KBM-7 (cell line): ENCODE measurements at places on chromosomes 6 and 20.

DNA sequence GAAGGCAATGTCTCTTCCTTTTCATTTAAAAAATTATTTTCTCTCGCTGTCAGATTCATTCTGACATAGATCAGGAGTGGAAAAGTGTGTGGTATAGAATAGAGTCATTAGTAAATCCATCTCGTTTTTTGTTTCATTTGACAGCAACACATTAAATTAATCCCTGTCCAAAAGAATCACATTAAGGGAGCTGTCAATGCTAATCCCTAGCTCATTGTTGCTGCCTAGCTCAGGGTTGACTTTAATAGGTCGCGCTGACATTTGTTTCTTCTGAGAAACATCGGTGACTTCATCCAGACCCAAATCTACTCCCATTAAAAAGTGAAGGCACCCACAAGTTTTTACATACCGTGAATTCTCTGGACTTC lies 25.4 kb upstream of the MAP3K7 start:
- DNase-seq, result no peak

DNA sequence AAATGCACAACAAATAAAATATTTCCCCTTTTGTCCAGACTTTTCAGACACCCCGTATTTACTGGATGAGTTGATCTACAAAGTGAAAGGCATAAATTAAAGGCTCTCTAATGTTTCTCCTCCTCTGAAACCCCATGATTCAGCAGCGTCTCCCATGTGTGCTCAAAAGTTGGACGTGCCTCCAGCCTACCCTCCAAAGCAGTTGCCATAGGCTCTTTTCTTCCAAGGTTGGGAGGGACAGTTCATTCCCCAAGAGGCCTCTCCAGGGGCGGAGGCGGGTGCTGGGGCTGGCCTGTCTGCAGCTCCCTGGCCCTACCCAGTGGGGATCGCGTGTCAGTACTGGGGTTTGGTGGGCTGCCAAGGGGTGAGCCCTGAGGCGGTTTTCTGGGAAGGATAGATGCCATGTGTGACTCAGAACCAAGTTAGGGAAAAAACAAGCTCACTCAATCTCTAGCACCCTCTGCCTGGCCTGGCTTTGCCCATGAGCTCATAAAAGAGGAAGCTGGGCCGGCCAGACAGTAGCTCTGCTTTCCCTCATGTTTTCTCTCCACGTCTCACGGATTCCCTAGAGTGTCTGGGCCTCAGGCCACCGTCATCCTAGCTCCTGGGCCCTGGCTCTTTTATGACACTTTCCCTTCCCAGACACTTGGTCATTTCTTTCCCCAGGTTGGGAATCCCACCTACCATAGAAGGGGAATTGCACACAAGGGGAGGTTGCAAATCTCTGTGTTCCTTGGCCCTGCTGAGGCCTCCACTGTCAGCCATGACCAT lies 8.0 kb upstream of the IER3 start:
- peak; percentile 60 for DNase-seq

- no peak for DNase-seq
Observed at GRCh38 chr6:146857980-146858347, 259.2 kb downstream of the ADGB start.

DNA sequence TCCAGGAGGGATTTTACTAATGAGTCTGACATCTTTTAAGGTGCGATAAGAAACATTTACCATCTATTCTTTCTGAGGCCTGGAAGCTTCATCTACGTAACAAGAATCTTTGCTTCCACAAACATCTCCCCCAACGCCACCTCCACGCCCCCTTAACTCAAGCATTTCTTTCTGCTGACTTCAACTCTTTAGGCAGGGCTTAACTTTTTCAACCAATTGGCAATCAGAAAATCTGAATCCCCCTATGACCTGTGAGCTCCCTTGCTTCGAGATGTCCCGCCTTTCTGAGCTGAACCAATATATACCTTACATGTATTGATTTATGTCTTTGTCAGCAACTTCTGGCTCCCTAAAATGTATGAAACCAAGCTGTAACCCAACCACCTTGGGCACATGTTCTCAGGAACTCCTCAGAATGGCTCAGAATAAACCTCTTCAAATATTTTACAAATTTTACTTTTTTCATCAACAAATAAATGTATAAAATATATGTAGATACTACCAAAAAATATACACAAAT lies 11.5 kb downstream of the OR2H2 start:
- DNase-seq, result no peak

- DNase-seq, result no peak
Observed at GRCh38 chr6:26379292-26379691, 3.6 kb upstream of the BTN2A2 start.

DNA sequence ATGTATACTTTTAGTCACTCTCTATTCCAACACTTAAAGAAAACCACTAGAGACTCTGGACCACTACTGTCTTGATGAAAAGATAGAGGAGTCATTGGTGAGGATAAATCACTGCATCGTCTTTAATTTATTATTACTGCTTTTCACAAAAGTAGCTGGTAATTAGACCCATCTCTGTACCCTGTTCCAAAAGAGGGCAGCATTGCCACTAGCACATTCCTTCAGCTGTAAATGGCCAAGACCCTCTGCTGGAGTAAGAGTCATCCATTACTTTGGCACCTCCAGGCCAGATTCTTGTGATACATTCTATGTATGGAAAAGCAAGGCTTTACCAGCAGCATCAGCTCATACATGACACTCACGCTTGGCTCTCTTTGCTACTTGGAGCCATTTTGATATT lies 49.5 kb upstream of the PREP start:
- DNase-seq, result no peak

GRCh38 chr6:111416529-111416928 lies 66.5 kb downstream of the REV3L start:
- DNase-seq, result no peak

GRCh38 chr6:149267072-149267471 lies 50.4 kb upstream of the TAB2 start:
- no peak for DNase-seq

DNA sequence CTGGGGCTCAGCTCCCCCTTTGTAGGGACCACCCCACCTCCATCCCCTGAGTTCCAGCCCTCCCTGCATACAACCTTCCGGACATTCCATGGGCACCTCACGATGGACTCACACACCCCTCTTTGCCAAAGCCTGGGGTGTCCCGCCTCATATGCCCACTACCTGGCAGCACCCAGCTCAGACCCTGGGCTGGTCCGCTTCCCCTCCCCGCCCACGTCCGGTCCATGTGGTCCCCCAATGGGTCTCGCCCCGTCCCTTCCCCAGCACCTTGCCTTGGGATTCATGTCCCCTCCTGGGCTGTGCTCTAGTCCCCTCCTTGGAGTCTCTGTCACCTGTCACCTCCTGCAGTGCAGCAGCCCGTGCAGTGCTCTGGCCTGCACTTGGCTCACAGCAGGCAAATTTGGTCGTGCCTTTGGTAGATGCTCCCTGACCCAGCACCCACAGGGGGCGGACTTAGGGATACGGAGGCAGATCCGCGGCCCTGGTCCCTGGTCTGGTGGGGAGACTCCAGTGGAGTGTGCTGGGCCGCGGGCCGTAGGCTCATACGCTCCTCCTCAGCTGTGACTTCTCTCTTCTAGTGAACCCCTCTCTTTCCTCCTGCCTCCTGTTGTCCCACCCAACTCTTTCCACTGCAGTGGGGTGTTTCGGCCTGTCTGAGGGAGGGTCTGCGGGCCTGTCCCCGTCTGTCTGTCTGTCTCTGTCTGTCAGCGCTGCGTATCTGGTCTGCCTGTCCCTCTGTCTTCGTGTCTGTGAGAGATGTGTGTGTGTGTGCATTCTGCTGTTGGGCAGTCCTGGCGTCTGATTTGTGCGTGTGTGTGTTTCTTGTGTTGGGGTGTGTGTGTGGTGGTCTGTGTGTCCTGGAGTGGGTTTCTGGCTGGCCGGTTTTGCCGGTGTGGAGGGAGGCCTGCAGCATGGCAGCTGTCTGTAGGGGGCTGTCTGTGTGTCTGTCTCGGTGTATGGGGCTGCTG lies 69.5 kb downstream of the SRC start:
- DNase-seq, result no peak

GRCh38 chr6:135521431-135521830 lies 23.9 kb upstream of the AHI1 start:
- DNase-seq, result no peak

GRCh38 chr6:167233490-167233889 lies 57.6 kb upstream of the UNC93A start:
- no peak for DNase-seq

DNA sequence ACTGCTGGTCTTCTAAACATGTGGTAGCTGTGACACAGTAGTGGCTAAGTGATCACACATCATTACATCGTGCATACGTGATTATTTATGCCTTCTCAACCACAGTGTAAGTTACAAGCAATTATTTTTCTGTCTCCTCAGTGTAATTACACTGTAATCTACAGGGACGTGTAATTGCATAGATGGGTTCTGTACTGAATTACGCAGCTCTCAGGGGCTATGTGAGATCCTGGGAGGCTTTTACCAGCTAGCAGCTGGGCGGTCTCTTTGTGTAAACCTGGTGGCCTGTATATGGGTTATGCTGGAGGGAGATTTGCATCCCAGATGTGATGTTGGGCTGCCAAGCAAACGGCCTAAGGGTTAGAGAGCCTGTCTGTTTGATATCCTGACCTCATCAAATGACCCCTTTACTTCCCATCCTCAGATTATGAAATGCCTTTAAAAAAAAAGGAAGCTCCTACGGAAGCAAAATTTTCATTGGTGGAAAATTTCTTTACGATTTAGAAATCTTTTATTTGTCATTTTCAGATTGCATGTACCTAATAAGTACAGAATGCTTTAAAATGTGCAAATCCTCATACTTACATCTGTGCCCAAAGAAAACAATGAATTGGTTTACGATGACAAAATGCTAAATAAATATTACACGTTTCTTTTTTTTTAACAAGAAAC lies 402.8 kb upstream of the JAG1 start:
- DNase-seq, result no peak

- no peak for DNase-seq
Observed at GRCh38 chr20:55004044-55004443, 528.7 kb downstream of the DOK5 start.

- no peak for DNase-seq
Observed at GRCh38 chr20:39898467-39898852, 790.6 kb downstream of the MAFB start.

DNA sequence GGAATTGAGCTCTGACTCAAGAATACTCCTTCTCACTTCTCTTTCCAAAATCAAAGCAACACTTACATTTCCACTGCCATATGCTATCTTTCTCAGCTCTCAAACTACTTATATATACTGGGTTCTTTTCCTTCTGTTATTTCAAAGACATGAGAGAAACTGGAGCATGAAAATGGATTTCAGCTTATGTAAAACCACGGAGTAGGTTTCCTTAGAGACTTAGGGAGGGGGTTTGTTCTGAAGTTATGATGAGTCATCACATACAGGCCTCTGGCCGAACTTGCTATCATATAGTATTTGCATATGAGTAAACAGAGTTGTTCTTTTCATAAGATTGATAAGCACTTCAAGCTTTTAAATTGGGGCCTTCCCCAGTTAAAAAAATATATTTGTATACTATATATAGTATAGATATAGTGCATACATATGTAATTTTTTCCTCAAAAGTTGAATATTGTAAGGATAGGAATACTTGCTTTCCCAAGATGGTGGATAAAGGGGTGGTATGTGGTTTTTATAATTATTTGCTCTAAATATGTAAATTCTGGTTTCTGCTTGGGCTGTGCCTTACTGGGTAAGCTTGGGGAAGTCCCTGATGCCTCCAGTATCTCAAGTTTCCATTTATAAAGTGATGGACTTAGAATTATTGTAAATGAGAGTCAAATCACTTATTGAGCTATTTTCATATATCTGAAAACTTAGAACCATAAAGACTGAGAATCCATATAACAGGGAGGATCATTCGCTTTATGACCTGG lies 273.9 kb downstream of the RFPL4B start:
- DNase-seq, result no peak

DNA sequence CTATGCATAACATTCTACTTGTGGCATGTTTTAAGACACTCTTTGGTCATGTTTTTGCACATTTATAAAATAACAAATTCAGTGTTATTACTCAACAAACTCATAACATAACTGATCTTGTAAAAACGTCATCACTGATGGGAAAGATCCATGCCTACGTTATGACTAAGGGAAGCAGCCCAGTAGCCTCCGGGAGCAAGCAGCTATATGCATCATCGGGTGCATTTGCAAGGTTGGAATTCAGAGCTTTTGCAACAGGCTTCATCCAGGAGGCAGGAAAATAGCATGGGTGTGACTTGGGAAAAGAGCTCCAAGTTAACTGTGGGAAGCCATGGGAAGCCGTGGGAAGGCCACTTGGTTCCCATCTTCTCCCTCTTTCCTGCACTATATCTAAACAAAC lies 271.6 kb upstream of the SGK1 start:
- no peak for DNase-seq

GRCh38 chr6:108557494-108558371 lies 3.0 kb upstream of the FOXO3 start:
- DNase-seq, result peak; percentile 52

- DNase-seq, result peak; percentile 85
Observed at GRCh38 chr6:89350281-89350966, 2.1 kb downstream of the UBE2J1 start.

GRCh38 chr6:157608221-157609075 lies 214.6 kb upstream of the SNX9 start:
- DNase-seq, result no peak

- DNase-seq, result no peak
Observed at GRCh38 chr6:54559136-54559535, 250.9 kb downstream of the TINAG start.

DNA sequence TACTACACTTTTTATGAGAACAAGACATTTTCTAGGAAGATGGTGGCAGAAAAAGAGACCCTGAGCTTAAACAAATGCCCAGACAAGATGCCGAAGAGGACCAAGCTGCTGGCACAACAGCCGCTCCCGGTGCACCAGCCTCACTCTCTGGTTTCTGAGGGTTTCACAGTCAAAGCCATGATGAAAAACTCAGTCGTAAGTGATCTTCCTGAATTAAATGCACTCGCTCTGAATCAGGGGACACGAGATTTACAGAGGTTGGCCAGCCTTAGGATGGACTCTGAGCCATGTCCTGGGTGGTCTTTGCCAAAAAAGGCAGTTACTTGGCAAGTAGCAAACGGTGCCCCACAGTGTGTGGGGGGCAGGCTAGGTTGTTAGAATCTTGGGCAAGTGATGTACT lies 423 bp downstream of the PACRG start:
- DNase-seq, result no peak
